Activated CD4-positive, alpha-beta memory T cell treated with anti-CD3 and anti-CD28 coated beads, Interleukin-2, amount 10 ng/mL, durations not matched to agents 7 days and 5 days (primary cell): ENCODE measurements at places on chromosomes 12 and 14. TPM values are rescaled to one million over a fixed set of nuclear protein-coding genes. Genes with fewer than 3 reads are reported as not detected.
A peak's percentile ranks its signal among the peaks of the same experiment; 100 is the strongest.

KMT2D gene
- 82.3 TPM for total RNA-seq

IRAK3 gene
- 1.8 TPM for total RNA-seq

KRT74 gene
- total RNA-seq: not detected

HNF1A gene
- total RNA-seq: not detected

MUCL1 gene
- total RNA-seq: not detected

TRAFD1 gene
- total RNA-seq: 74.8 TPM

IQSEC3 gene
- total RNA-seq: 0.10 TPM

LHX5 gene
- total RNA-seq: not detected

ADAM20 gene
- 0.28 TPM for total RNA-seq

FSCB gene
- total RNA-seq: not detected

DNA sequence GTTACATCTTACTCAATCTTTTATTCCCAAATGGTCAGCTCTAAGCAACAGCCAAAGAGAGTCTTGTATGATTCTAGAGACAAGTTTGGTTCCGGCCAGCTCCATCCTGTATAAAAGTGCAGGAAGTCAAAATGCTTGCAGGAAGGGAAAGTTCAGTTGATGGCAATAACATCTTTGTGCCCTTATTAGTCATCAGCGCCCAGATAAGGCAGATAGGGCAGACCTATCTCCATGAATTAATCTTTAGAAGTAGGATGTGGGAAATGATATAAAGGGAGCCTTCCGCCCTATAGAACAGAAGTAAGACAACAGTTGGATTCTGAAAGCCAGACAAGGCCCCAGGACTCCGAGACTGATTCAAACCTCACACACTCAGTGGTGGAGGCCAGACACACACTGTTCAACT lies 6.4 kb downstream of the GNS start:
- H3K4me3 ChIP-seq: peak overlapping the region; percentile 15
- H3K27me3 ChIP-seq: no peaks in the 10 kb centered on the region
- no peak for DNase-seq
- peaks cover 39% of the 10 kb centered on the region for H3K36me3 ChIP-seq
- peaks cover 47% of the 10 kb centered on the region for H3K4me1 ChIP-seq

DNA sequence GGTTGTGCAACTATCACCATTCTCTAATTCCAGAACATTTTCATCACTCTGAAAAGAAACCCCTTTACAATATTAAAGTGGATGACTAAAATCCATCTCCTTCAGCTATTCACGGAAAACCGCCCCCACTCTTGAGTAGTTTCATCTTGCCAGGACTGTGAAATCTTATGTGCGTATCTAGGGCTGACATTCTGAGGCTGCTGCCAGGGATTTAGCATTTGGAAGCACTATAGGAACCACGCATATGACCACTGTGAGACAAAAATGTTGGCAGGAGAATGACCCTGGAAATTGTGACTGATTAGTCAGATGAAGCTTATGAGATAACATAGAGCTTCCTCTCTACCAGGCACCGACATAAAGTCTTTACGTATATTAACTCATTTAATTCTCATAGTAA lies 305.2 kb upstream of the PDE3A start:
- no peaks in the 10 kb centered on the region for H3K27me3 ChIP-seq
- no peak overlapping the region for H3K4me3 ChIP-seq
- H3K27ac ChIP-seq: no peak overlapping the region
- no peaks in the 10 kb centered on the region for H3K4me1 ChIP-seq
- DNase-seq: no peak
- no peaks in the 10 kb centered on the region for H3K36me3 ChIP-seq

GRCh38 chr12:67710582-67710981 lies 62.0 kb downstream of the DYRK2 start:
- no peaks in the 10 kb centered on the region for H3K4me1 ChIP-seq
- no peak overlapping the region for H3K4me3 ChIP-seq
- H3K27ac ChIP-seq: no peak overlapping the region
- H3K36me3 ChIP-seq: no peaks in the 10 kb centered on the region
- no peak for DNase-seq
- peaks cover 2% of the 10 kb centered on the region for H3K27me3 ChIP-seq

DNA sequence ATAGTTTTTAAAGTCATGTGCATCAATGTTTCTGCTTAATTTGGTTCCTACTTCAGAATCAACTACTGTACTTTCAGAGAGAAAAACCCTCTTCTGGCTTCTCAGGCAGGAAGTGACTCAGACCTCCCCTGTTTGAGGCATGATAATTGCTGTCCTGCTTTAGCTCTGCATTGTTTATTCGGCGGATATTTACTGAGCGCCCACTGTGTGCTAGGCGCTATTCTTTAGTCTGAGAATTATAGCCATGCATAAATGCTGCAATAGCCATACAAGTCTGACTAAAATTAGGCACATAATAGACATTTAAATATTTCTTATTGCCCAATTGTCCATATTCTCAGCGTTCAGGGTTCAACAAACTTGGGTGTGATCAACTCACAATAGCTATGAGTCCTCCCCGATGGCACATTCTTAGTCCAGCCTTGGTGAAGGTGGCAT lies 6.1 kb upstream of the AMIGO2 start:
- peaks cover 52% of the 10 kb centered on the region for H3K4me1 ChIP-seq
- H3K27me3 ChIP-seq: no peaks in the 10 kb centered on the region
- DNase-seq: peak; percentile 59
- H3K4me3 ChIP-seq: peak overlapping the region; percentile 14
- H3K27ac ChIP-seq: peak overlapping the region; percentile 68

DNA sequence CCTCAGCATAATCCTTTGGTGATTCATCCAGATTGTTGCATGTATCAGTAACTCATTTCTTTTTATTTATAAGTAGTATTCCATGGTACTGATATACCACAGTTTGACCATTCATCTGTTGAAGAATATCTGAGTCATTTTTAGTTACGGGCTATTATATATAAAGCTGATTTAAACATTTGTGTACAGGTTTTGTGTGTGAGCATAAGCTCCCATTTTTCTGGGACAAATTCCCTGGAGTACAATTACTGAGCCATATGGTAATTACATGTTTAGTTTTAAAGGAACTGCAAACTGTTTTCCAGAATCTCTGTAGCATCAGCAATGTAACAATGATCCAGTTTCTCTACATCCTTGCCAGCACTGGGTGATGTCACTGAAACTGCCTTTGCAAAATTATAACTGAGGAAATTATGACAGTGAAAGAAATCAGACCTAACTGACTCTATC lies 236.2 kb upstream of the KRR1 start:
- no peak for DNase-seq
- H3K4me3 ChIP-seq: no peak overlapping the region
- peaks cover 24% of the 10 kb centered on the region for H3K27me3 ChIP-seq

- no peak overlapping the region for H3K4me3 ChIP-seq
- no peak for DNase-seq
- no peaks in the 10 kb centered on the region for H3K27me3 ChIP-seq
- H3K36me3 ChIP-seq: peaks cover 5% of the 10 kb centered on the region
- H3K27ac ChIP-seq: no peak overlapping the region
Measured at GRCh38 chr12:92424338-92424737, 278.5 kb upstream of the PLEKHG7 start.

DNA sequence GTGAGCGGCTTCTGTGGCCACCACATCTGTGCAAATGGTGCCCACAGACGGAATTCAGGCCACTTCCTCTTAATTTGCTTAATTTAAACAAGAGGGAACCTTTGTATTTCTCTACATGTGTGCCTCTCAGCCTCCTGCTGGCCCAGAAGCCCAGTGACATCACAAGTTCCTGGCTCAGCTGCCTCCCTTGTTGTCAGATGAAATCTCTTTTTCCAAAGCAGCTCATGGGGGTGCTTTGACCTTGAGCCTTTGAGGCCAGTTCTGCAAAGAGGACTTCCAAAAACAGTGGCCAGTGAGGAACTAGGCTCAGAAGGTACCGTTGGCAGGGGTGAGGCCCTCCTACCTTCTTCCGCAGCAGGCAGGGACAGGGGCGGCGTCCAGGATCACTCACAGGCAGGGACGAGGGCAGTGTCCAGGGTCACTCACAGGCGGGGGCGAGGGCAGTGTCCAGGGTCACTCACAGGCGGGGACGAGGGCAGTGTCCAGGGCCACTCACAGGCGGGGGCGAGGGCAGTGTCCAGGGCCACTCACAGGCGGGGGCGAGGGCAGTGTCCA lies 35.0 kb upstream of the GALNT9 start:
- no peak overlapping the region for H3K4me3 ChIP-seq
- H3K27ac ChIP-seq: no peak overlapping the region
- no peaks in the 10 kb centered on the region for H3K27me3 ChIP-seq
- H3K36me3 ChIP-seq: peaks cover 3% of the 10 kb centered on the region
- DNase-seq: no peak

DNA sequence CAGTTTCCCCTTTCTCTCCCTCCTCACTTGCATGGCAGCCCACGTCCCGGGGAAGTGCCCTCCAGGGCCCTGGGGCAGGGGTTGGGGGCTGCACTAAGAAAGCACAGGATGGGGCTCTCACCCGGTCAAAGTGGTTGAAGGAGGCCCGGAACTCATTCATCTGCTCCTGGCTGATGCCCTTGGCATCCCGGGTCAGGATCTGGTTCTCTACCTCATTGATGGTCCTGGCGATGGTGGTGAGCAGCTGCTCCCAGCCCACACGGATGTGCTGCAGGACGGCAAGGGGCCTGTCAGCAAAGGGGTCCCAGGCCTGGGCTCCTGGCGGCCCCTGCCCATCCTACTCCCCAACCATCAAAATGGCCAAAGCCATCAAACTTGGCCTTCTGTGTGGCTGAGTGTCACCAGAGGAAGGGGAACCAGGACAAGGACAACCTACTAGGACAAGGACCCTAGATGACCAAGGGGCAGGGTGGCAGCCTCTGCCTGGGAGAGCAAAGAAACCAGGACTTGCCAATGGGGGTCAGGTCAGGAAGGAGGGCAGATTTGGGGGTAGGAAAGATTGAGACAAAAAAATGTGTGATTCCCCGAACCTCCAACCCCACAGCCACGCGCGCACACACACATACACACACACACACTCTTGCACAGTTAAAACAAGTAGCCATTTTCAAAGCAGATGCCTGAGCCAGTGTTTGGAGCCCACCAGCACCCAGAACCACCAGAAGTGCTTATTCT lies 87.1 kb upstream of the ZFP36L1 start:
- H3K4me3 ChIP-seq: no peak overlapping the region
- no peak for DNase-seq
- H3K27me3 ChIP-seq: no peaks in the 10 kb centered on the region
- H3K36me3 ChIP-seq: peaks cover 16% of the 10 kb centered on the region
- H3K4me1 ChIP-seq: no peaks in the 10 kb centered on the region
- no peak overlapping the region for H3K27ac ChIP-seq

- H3K4me3 ChIP-seq: no peak overlapping the region
- H3K36me3 ChIP-seq: no peaks in the 10 kb centered on the region
- H3K27me3 ChIP-seq: no peaks in the 10 kb centered on the region
Measured at GRCh38 chr12:126534495-126534894, 1469.3 kb downstream of the AACS start.

- DNase-seq: peak; percentile 38
- H3K27me3 ChIP-seq: peaks cover 96% of the 10 kb centered on the region
- peaks cover 37% of the 10 kb centered on the region for H3K4me1 ChIP-seq
Measured at GRCh38 chr12:53989227-53990113, 4.5 kb downstream of the HOXC10 start.

GRCh38 chr14:29709490-29709889 lies 218.2 kb downstream of the PRKD1 start:
- no peaks in the 10 kb centered on the region for H3K4me1 ChIP-seq
- no peak overlapping the region for H3K4me3 ChIP-seq
- DNase-seq: no peak
- H3K27ac ChIP-seq: no peak overlapping the region
- H3K27me3 ChIP-seq: no peaks in the 10 kb centered on the region

GRCh38 chr12:6735448-6736191 lies 11.8 kb downstream of the COPS7A start:
- H3K36me3 ChIP-seq: peaks cover 9% of the 10 kb centered on the region
- peak; percentile 53 for DNase-seq
- peaks cover 6% of the 10 kb centered on the region for H3K4me1 ChIP-seq
- H3K27ac ChIP-seq: no peak overlapping the region
- H3K4me3 ChIP-seq: no peak overlapping the region

DNA sequence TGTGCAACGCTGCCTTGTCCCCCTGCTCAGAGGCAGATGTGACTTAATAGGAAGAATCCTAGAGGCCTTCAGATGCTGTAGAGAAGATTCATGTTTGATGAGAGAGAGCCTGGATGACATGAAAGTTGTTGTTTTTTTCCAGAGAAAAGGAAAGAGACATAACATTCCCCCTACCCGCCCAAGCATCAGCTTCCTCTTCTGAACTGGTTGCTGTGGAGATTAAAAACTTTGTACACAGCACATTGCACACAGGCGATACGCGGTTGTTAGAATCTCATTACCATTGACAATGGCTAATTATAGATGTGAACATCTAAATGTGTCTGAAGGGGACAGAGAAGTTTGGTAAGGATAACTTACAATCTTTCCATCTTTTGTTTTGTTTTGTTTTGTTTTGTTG lies 13.6 kb upstream of the ETFBKMT start:
- peaks cover 3% of the 10 kb centered on the region for H3K27me3 ChIP-seq
- H3K27ac ChIP-seq: no peak overlapping the region
- H3K4me3 ChIP-seq: no peak overlapping the region
- H3K4me1 ChIP-seq: no peaks in the 10 kb centered on the region
- H3K36me3 ChIP-seq: no peaks in the 10 kb centered on the region

- H3K36me3 ChIP-seq: peaks cover 3% of the 10 kb centered on the region
- H3K27me3 ChIP-seq: peaks cover 7% of the 10 kb centered on the region
- no peak overlapping the region for H3K27ac ChIP-seq
- no peak for DNase-seq
Measured at GRCh38 chr14:71314717-71315116, 407.5 kb downstream of the PCNX1 start.

GRCh38 chr12:104471336-104471735 lies 14.6 kb downstream of the CHST11 start:
- no peak overlapping the region for H3K27ac ChIP-seq
- peaks cover 57% of the 10 kb centered on the region for H3K36me3 ChIP-seq
- no peaks in the 10 kb centered on the region for H3K27me3 ChIP-seq
- no peak overlapping the region for H3K4me3 ChIP-seq
- no peak for DNase-seq
- peaks cover 86% of the 10 kb centered on the region for H3K4me1 ChIP-seq

DNA sequence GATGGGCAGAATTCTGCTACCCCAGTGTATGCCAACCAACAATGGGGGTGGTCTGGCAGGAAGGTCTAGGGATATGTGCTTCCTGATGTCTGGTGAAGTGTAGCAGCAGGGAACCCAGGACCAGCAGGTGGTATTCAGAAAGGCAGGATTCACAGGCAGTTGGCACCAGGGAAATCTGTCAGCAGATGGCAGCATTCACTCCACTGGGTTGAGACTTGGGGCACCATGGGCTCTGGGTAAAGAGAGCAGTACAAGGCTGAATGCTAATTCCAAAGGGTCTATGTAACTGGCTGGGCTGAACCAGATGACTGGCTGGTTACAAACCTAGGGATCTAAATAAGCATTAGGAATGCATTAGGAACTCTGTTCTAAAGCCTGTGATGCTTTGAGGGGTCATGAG lies 466.9 kb upstream of the STXBP6 start:
- DNase-seq: no peak
- H3K36me3 ChIP-seq: no peaks in the 10 kb centered on the region
- H3K4me1 ChIP-seq: no peaks in the 10 kb centered on the region
- no peaks in the 10 kb centered on the region for H3K27me3 ChIP-seq

DNA sequence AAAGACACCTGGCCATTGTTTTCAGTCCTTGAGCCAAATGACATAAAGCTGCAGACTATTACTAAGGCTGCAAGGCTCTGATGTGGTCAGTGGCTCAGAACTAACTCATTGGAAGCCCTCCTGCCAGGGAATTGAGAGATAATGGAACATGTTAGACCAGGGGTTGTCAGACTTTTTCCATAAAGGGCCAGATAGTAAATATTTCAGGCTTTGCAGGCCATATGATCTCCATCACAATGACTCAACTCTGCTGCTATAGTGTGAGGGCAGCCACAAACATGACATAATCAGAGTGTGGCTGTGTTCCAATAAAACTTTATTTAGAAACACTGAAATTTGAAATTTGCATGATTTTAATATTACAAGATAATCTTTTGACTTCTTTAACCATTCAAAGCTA lies 140.3 kb downstream of the TMEM30B start:
- no peaks in the 10 kb centered on the region for H3K4me1 ChIP-seq
- H3K36me3 ChIP-seq: peaks cover 23% of the 10 kb centered on the region
- no peak for DNase-seq
- no peak overlapping the region for H3K4me3 ChIP-seq
